ENCODE measurements at places on chromosomes 16 and 17. TPM values are rescaled to one million over a fixed set of nuclear protein-coding genes. Genes with fewer than 3 reads are reported as not detected.

CA5A gene
- total RNA-seq = not detected

COX6A2 gene
- not detected for total RNA-seq

KRT33A gene
- total RNA-seq = not detected

ORAI3 gene
- total RNA-seq = 15.3 TPM

CTRB1 gene
- total RNA-seq = not detected

WFDC1 gene
- not detected for total RNA-seq

TERB1 gene
- total RNA-seq = not detected

BCL6B gene
- total RNA-seq = not detected

ABCC11 gene
- total RNA-seq = 0.13 TPM

ZNF830 gene
- 13.7 TPM for total RNA-seq

CD7 gene
- total RNA-seq = 0.08 TPM

WFIKKN1 gene
- total RNA-seq = 0.23 TPM

SGSM2 gene
- total RNA-seq = 33.6 TPM

HBQ1 gene
- 8.2 TPM for total RNA-seq

GPRC5B gene
- 27.9 TPM for total RNA-seq

CRYBA1 gene
- total RNA-seq = not detected

CCL3 gene
- total RNA-seq = not detected

ZG16 gene
- not detected for total RNA-seq

C17orf107 gene
- 0.17 TPM for total RNA-seq

P3H4 gene
- total RNA-seq = 39.9 TPM

HOXB4 gene
- 0.08 TPM for total RNA-seq

SLC52A1 gene
- total RNA-seq = 1.2 TPM

CSH1 gene
- not detected for total RNA-seq

NHLRC4 gene
- total RNA-seq = 0.21 TPM

SLC6A2 gene
- not detected for total RNA-seq

MILR1 gene
- total RNA-seq = 1.9 TPM

SAT2 gene
- 88.6 TPM for total RNA-seq

MRC2 gene
- total RNA-seq = 57.5 TPM

ACSM2A gene
- not detected for total RNA-seq

TOM1L1 gene
- total RNA-seq = 39.2 TPM

CACNG1 gene
- total RNA-seq = 0.11 TPM

TMEM114 gene
- total RNA-seq = not detected

ATP2C2 gene
- total RNA-seq = 0.14 TPM

TBC1D3B gene
- 3.7 TPM for total RNA-seq

SOX15 gene
- 0.36 TPM for total RNA-seq

PYY gene
- total RNA-seq = not detected
